MM.1S (cell line): ENCODE measurements at places on chromosomes 13 and 19.

- DNase-seq = peak; percentile 64
- H3K36me3 ChIP-seq = 0 out of 2 replicates have a peak, but pooled peaks cover 6% of the 10 kb centered on the region
- H3K4me3 ChIP-seq = peak overlapping the region; percentile 98
- H3K4me1 ChIP-seq = peaks cover 22% of the 10 kb centered on the region
- peak overlapping the region; percentile 80 for H3K27ac ChIP-seq
- H3K27me3 ChIP-seq = no peaks in the 10 kb centered on the region
These were observed 1.3 kb downstream of the ARHGAP45 start for GRCh38 chr19:1068009-1069001.

GRCh38 chr13:83881917-83882605, at the start of gene SLITRK1:
Gene SLITRK1, minus strand, starts transcription at chr13:83882474. Its CDS starts 967 bp downstream, at chr13:83881507.
- DNase-seq = no peak
- no peaks in the 10 kb centered on the region for H3K36me3 ChIP-seq
- no peaks in the 10 kb centered on the region for H3K4me1 ChIP-seq
- H3K27me3 ChIP-seq = no peaks in the 10 kb centered on the region

DNA sequence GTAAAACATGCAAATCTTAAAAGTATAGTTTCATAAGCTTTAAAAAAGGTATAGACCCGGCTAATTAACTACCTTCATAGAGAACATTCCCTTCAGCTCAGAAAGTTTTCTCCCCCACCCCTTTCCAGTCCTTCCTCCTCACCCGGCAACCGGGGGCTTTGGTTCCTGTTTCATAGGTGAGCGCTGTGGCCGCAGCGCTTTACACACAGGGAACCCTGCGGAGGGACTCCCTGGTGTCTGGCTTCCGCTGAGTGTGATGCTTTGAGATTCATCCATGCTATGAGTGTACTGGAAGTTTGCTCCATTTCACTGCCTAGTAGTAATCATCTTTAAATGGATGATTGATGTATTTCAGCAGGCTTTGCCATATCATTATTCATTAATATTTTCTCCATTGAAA, 26.0 kb upstream of the PABPC3 start:
- no peak overlapping the region for H3K4me3 ChIP-seq
- DNase-seq = no peak
- H3K4me1 ChIP-seq = no peaks in the 10 kb centered on the region
- H3K27me3 ChIP-seq = no peaks in the 10 kb centered on the region
- H3K36me3 ChIP-seq = no peaks in the 10 kb centered on the region

DNA sequence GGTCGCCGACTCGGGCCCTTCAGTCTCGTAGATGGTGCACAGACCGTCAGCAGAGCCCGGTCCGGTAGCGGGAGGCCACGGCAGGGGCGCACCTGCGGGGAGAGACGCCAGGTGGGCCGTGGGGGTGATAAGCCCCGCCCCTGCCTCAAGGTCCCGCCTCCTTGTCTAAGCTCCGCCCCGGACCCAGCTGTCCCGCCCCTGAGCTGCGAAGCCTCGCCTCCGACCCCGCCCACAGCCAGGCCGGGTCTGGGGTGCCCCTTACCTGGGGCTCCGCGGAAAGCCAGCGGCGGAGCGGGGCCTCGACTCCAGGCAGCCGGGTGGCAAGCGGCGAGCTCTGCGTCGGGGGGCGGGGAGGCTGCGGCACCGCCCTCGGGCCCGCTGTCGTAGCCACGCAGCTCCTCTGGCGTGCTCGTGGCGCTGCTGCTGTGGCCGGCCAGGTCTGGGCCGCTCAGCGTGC, 4.7 kb downstream of the PRR36 start:
- H3K4me1 ChIP-seq = peaks cover 21% of the 10 kb centered on the region
- peak overlapping the region; percentile 50; the same call in 1 of the 2 replicates for H3K27ac ChIP-seq
- peaks cover 5% of the 10 kb centered on the region for H3K27me3 ChIP-seq
- no peaks in the 10 kb centered on the region for H3K36me3 ChIP-seq

- H3K36me3 ChIP-seq = no peaks in the 10 kb centered on the region
- no peaks in the 10 kb centered on the region for H3K4me1 ChIP-seq
- DNase-seq = no peak
- H3K4me3 ChIP-seq = no peak overlapping the region
These were observed 254.5 kb downstream of the SLITRK6 start for GRCh38 chr13:85544756-85545155.

GRCh38 chr19:16263141-16263761, 61.4 kb upstream of the KLF2 start:
- no peaks in the 10 kb centered on the region for H3K36me3 ChIP-seq
- peaks cover 13% of the 10 kb centered on the region for H3K4me1 ChIP-seq
- H3K27ac ChIP-seq = no peak overlapping the region
- H3K4me3 ChIP-seq = no peak overlapping the region
- peaks cover 3% of the 10 kb centered on the region for H3K27me3 ChIP-seq

DNA sequence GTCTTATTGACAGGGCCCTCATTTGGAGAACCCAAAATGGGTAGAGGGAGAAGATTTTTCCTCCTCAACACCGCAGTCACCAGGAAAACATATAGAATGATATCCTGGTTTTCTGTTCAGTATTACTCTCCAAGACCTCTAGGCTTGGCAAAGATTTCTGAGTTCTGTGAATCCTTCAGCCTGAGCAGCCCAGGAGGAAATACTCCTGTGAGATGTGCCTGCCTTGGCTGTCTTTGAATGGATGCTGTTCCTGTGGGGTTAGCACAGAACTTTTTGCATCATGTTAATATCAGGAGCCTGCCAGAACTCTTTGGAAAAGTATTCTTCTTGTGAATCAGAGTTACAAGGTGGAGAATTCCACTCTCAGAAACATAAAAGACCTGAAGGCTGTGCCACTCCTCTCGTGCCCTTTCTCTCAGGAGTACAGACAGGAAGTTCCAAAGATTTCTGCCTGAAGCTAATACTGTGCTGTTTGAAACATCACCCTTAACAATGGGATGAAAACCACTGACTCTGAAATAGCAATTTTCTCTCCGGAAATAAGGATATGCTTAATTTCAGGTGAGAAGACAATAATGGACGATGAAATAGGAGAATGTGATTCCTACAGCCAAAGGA, 520.1 kb upstream of the NBEA start:
- H3K4me1 ChIP-seq = no peaks in the 10 kb centered on the region
- H3K4me3 ChIP-seq = no peak overlapping the region
- no peaks in the 10 kb centered on the region for H3K27me3 ChIP-seq

DNA sequence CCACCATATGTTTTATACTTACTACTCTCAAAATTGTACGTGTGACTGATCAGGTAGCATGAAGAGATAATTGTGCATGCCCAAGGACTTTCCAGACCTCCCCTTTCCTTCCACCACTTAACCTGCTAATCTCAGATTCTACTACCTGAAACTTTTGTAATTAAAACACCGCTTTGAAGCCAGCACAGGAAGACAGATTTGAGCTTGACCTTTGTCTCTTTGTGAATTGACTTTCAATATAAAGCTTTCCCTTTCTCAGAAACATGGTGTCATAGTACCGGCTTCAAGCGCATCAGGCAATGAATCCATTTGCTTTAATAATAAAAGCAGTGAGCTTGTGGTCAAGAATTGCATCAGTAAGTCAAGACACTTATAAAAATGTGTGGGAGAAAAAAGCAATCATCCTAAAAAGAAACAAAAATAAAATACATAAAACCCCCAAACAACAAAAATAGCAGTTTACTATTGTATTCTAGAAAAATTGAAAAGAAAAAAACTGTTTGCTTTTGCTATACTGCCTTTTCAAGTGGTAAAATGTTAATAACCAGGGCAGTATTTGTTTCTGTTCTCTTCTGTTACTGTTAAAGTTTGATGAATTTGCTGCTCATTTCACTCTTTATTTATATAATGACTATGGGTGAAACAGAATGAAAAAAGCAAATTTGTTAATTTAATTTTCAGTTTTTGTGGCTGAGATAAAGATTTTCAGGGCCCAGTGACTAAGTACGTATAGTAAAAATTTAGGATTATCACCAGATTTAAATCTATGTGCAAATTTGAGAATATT, 2075.3 kb downstream of the PCDH9 start:
- peak overlapping the region; percentile 42; the same call in 1 of the 2 replicates for H3K4me3 ChIP-seq
- no peaks in the 10 kb centered on the region for H3K27me3 ChIP-seq
- peak overlapping the region; percentile 94 for H3K27ac ChIP-seq
- DNase-seq = peak; percentile 71

DNA sequence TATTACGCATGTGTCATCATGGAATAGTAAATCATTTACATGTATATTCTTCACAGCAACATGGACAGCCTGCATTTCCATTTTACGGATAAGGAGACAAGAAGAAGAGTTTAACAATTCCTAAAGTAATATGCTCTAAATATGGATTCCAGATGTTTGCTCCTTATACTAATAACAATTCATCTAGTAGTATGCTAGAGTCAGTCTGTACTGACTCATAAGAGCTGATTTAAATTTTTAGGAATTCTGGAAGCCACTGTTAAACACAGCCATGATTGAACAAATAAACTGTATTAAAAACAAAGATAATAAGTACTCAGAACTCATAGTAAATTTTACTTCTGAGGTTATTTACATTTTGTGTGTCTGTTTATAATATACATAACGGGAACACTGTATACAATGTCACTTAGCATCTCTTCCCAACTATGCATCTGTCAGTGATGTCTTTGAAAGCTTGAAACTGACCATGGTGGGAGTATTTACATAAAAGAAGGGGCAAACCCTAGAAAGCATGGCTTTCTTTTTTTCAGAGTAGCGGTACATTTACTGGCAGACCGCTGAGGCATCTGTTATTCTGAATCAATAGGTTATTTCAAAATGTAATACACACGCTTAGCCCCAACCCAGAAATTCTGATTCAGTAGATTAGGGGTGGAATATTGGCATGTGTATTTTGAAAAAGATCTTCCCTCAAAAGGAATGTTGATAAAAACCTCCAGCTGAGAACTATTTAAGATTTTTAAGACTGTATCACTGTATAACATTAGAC, 12.9 kb downstream of the ZC3H13 start:
- H3K36me3 ChIP-seq = no peaks in the 10 kb centered on the region
- no peak overlapping the region for H3K4me3 ChIP-seq

DNA sequence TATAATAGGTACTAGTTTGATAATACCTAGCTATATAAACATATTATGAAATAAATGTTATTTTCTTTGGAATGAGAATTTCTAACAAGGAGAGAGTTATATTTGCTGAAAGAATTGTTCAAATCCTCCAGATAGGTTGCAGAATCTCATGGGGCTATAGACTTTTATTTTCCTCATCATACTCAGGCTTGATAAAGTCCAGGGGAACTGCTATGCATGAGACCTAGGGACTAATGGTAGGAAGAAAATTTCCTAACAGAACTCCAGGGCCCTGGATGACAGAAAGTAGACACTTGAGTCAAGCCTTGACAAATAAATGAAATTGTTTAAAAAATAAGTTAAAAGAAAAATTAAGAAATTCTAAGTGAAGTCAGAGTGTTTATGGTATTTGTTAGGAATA, 138.5 kb upstream of the DACH1 start:
- no peak for DNase-seq
- H3K4me1 ChIP-seq = no peaks in the 10 kb centered on the region
- H3K27me3 ChIP-seq = no peaks in the 10 kb centered on the region
- no peak overlapping the region for H3K4me3 ChIP-seq

GRCh38 chr13:40333226-40333625, 333.2 kb downstream of the FOXO1 start:
- H3K27me3 ChIP-seq = no peaks in the 10 kb centered on the region
- H3K27ac ChIP-seq = no peak overlapping the region
- H3K4me1 ChIP-seq = no peaks in the 10 kb centered on the region
- H3K36me3 ChIP-seq = no peaks in the 10 kb centered on the region
- no peak overlapping the region for H3K4me3 ChIP-seq

DNA sequence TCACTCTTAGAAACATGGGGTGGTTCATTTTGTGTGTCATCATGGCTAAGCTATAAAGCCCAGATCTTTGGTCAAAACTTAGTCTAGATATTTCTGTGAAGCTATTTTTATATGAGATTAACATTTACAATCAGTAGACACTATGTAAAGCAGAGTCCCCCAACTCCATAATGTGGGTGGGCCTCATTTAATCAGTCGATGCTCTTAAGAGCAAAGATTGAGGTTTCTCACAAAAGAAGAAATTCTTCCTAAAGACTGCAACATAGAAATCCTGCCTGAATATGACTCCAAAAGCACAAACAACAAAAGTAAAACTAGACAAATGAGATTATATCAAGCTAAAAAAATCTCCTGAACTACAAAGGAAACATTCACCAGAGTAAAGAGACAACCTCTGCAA, 642.2 kb downstream of the DIAPH3 start:
- no peaks in the 10 kb centered on the region for H3K4me1 ChIP-seq
- H3K4me3 ChIP-seq = no peak overlapping the region
- H3K36me3 ChIP-seq = no peaks in the 10 kb centered on the region
- no peaks in the 10 kb centered on the region for H3K27me3 ChIP-seq
- H3K27ac ChIP-seq = no peak overlapping the region

GRCh38 chr19:48445256-48445605, 552 bp upstream of the GRWD1 start:
- no peaks in the 10 kb centered on the region for H3K27me3 ChIP-seq
- peak overlapping the region; percentile 95 for H3K4me3 ChIP-seq
- DNase-seq = peak; percentile 84
- peaks cover 22% of the 10 kb centered on the region for H3K4me1 ChIP-seq

DNA sequence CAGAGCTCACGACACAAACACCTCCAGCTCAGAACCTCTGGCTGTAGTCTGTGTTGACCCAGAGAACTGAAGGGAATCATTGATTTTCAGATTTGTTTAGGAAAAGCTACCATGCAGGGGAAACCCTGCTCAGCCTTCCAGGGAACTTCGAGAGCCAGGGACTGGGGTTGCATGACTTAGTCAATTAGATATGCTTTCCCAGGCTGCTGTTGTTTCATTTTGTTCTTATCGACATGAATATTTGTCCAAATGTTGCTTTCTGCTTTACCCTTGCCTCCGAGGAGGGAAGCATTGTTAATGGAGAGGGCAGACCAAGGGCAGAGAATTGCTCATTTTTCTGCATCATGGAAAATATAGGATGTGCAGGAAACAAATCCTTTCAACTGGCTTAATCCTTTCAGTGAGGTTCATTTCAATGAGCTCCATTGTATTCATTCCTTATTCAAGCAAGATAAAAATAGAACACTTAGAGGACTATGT, 82.5 kb downstream of the KLF5 start:
- H3K4me1 ChIP-seq = no peaks in the 10 kb centered on the region
- no peak overlapping the region for H3K27ac ChIP-seq
- no peak overlapping the region for H3K4me3 ChIP-seq
- DNase-seq = no peak
- H3K36me3 ChIP-seq = no peaks in the 10 kb centered on the region

- no peak overlapping the region for H3K27ac ChIP-seq
- H3K4me3 ChIP-seq = no peak overlapping the region
- no peaks in the 10 kb centered on the region; the same call in 1 of the 2 replicates for H3K36me3 ChIP-seq
- no peak for DNase-seq
- no peaks in the 10 kb centered on the region for H3K4me1 ChIP-seq
- H3K27me3 ChIP-seq = no peaks in the 10 kb centered on the region
These were observed 8.1 kb downstream of the MRPL4 start for GRCh38 chr19:10260141-10260584.
